ENCODE measurements at places on chromosomes 4 and X.

DNA sequence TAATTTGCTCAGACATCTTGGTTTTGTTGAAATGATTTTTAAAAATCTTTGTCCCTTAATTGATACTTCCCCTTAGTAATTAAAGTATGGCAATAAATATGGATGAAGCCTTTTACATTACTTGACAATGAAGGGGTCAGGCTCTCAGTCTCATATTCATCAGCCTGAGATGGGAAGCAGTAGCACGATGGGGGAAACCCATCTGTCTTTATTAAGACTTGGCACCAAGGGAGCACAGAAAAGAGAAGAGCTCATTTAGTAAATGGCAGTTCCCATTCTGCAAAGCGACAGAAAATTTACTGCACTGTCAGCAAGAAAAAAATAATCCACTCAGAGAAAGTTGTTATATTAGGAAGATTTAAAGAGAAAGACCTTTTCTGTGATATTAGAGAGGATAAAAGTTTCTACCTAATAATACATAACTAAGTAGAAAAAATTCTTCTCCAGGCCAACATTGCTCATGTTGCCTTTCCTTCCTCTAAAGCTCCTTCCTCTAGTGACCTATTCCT, 7.9 kb upstream of the SERTM2 start:
- DNase-seq: no peak

DNA sequence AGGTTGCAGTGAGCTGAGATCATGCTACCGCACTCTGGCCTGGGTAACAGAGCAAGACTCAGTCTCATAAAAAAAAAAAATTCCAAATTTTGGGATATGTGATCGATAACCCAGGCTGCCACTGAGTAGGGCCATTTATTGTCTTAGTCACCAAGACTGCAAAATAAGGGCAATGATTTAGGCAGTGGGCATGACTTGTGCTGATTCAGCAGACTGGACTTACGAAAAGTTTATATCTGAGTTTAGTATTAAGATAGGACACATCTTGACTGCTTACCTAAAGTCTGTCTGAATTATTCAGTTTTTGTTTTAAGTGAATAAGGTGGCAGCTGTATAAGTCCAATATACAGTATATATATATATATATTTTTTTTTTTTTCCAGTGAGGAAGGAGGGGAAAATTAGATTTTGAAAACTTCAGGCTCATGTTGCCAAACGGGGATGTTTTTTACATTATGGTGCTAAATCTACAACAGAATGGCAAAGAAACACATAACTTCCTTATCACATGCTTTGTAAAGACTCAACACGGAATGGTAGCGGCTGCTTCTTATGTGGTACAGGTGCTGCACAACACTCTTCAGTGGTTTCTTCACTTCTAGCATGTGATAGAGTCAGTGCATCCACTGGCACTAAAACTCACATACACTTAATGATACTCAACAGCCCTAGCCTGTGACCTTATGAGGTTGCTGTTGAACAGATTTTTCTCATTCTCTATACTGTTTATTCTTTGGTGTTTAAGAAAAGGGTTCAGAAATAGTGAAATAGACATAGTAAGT, 6.5 kb downstream of the TEX13D start:
- DNase-seq: no peak

- no peak for DNase-seq
Measured at GRCh38 chr4:177323416-177323815, 13.7 kb downstream of the NEIL3 start.

DNA sequence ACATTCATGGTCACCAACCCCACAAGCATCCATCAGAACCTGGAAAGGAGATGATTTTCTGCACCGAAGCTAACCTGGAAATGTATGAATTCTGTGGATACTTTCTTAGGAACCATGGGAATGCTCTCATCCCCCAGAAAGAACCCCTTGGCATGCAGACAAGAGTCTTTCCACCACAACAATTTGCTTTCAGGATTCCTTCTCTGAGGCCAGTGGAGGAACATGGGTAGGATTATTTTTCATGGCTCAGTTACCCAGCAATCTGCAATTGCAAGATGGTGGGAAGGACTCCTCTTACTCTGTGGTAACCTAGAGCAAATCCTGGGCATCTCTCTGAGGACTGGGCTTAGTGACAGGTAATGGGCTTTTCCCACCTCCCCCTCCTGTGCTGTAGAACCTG, 131.9 kb upstream of the MSX1 start:
- DNase-seq: no peak

DNA sequence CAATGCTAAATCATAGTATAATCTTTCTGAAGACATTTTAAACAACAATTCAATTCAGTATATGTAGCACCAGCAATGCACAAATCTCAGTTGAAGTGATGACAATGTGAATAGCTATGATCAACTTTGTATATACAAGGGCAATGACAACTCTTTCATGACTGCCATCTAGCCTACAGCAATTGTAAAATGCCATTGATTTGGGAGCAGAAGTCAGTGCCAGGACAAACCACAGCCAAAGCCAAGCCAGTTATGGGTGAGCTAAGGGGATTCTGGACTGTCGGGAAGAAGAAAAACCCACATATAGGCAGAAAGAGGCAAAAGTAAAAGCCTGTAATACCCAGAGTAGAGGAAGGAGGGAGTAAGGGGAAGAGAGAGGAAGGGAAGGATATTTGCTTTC, 238.6 kb downstream of the MID1IP1 start:
- no peak for DNase-seq

- no peak for DNase-seq
Measured at GRCh38 chr4:16579866-16580265, 318.6 kb downstream of the LDB2 start.

GRCh38 chr4:145605941-145606340, 13.2 kb upstream of the MMAA start:
- DNase-seq: no peak

- DNase-seq: peak; percentile 72
Measured at GRCh38 chrX:43969504-43970501, 3.4 kb downstream of the NDP start.

DNA sequence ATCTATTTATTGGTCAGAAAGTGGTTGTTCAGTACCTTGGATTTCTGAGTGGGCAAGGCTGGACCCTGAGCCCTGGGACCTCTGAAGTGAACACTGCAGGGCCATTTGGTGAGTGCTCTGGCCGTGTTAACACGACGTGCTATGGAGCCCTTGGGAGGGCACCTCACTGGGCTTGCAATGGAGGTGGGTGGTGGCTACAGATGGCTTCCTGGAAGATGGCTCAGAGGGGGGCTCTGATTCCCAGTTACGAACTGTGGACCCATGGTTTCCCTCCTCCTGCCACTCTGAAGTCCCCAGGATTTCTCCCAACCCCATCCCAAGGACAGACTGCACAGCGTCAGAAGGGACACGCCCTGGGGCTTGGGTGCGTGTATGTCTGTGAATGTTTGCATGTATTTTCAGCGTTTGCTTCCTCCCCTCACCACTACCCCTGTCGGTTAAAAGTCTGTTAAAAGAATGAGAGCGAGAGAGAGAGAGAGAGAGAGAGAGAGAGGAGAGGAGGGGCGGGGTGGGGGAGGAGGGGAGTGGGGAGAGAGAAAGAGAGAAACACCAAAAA, 3.7 kb upstream of the RHOH start:
- DNase-seq: no peak

GRCh38 chr4:40190019-40190418, 6.8 kb upstream of the RHOH start:
- DNase-seq: no peak

DNA sequence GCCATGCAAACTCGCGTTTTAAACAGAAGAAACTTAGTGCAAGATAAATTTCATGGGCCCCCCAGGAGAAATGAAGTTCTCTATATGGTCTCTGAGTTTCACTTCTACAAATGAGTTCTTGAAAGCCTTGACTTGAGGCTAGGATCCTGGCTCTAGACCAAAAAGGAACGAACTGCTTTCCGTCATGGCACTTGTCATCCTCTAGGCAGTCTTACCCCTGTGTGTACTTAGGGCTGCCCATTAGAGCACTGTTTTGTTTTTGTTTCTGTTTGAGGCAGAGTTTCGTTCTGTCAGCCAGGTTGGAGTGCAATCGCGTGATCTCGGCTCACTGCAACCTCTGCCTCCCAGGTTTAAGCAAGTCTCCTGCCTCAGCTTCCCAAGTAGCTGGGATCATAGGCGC, 29.0 kb downstream of the RNF4 start:
- no peak for DNase-seq

DNA sequence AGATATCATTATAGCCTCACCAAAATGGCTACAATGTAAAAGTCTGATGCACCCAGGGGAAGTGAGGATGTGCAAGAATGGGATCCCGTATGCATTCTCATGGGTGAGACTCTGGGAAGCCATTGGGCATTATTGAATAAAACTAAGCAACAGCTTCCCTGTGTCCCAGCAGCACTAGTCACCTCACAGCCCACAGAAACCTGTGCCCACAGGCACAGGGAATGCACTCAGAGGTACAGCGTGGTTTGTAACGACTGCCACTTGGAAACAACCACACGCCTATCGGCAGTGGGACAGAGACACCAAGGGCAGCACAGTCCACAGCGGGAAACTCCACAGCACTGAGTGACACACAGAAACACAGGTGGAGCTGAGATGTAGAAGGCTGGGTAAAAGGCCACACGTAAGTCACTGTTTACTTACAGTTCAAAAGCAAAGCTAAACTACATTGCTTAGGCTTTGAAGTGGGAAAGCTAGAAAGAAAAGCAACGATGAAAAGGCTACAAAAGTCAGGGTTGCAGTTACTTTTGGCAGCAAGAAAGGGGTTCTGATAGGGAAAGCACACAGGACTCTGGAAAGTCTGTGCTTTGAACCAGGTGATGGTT, 69.2 kb downstream of the HAUS3 start:
- DNase-seq: no peak

DNA sequence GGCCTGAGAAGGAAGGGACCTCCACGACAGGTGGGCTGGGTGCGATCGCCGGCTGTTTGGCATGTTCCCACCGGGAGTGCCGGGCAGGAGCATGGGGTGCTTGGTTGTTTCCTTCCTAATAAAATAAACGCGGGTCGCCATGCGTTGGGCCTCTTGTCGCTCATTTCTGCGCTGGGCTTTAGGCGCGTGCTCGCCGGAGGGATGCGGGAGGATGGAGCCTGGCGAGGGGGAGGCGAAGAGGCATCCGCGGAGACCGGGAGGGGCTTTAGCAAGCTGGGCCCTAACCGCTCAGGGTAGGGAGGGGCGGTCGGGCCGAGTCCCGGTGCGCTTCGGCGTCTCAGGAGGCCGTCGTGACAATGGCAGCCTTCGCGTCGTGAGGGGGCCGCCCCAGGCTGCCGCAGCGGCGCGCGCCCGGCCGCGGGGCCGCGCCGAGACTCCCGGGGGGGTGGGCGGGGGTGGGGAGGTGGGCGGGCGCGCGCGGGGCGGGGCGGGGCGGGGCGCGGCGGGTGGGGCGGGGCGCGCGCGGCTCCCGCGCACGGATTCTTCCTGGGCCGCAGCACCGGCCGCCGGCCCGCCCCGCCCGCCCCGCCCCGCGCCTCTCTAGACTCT, 476 bp upstream of the GDI1 start:
- no peak for DNase-seq

DNA sequence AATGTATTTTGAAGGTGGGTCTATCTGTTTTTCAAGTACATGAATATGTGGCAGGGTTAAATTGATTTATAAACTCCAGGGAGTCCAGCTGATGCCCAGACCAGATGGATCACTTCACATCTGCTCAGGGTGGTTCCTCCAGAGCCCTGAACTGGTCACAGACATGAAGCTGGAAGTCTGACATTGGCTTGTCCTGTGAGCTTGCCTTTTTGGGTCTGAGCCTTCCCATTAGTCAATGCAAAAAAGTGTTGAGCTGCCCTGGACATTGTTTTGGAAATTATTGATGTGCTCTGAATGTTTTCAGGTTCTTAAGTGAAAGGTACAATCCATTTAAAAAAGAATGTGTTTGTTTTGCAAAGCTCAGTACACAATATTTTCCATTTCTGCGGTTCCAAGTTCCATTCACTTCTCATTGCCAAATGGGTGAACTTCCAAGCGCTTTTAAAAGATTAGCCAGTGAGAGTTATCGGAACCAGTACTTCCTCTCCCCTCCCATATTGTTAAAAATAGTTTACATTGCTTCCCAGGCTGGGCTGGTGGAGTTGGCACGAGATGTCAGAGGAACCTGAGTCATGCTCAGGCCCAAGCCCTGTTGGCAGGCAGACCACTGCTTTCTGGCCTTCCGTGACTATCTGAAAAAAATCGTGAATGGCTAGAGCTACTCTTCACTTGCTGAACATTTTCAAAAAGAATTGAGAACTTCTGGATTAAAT, 52.1 kb downstream of the PDGFRA start:
- peak; percentile 86 for DNase-seq

DNA sequence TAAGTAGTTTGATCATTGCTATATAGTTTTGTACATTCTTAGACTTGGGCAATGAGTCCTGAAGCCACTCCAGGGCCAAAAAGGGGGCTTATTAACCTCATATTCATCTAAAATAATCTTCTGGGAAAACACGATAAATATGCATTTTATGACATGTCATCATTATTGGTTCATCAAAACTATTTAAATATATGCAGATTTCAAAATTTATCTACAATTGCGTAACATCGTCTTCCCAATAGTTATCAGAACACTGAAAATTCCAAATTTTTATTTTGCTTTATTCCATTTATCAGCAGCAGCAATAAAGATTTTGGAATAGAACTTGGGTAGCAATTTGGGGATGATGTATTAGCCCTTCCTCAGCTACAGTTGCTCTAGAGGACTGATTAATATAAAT, 550.0 kb downstream of the IQCM start:
- DNase-seq: no peak

GRCh38 chrX:139750390-139750789, 42.4 kb upstream of the MCF2 start:
- DNase-seq: no peak

DNA sequence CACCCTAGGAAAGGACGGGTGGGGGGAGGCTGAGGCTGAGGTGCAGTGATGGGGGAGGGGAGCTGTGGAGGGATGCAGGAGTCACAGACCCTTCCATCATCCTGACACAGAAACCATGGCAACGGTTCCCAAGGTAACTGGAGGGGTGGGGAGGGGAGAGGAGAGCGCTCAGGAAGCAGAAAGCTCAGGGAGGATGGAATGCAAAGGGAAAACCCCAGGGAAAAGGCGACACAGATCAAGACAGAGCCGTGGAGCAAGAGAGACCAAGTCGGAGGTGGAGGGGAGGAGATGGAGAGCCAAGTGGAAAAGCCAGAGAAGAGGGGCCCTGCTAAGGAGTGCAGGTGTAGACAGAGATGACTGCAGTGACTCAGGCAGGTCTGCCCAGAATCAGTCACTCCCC, 14.5 kb downstream of the L1CAM start:
- no peak for DNase-seq

- DNase-seq: no peak
Measured at GRCh38 chr4:76589402-76589801, 154.4 kb downstream of the SHROOM3 start.

DNA sequence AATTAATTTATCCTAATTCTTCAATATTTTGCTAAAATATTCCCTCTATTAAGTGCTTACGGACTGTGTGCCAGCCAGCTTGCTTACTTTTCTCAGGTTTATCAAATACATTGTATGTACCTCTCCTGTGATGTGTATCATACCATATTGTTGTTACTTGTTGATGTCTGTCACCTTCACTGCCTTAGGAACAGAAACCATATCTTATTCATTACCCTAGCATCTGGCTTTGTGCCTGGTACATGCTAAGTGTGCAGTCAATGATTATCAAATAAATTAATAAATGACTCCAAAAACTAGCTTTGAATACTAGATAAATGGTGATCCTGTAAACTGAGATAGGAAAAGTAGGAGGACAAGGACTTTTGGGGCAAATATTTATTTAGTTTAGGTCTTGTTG, 6.9 kb downstream of the CLCN3 start:
- no peak for DNase-seq

All from HS-27A (cell line).